GM04503 (cell line): ENCODE measurements at places on chromosomes 13 and 19.

DNA sequence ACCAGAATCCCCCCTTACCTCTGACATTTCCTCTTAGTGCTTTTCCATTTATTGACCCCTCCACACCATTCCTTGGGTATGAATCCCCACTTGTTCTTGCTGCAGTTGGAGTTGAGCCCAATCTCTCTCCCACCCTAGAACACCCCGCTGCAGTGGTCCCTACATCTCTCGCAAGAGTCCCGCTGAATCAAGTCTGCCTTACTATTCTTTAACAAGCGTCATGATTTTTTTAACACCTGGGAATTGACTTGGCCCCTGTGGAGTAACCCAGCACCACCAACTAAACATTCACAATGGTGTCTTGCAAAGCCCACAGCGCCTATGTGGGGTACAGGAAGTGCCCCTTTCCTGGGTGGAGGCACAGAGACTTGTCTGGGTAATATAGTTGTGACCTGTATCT lies 13.2 kb upstream of the ZNF599 start:
- no peak for DNase-seq

- no peak for DNase-seq
These were observed 117.2 kb downstream of the ATP11A start for GRCh38 chr13:112806739-112807652.

DNA sequence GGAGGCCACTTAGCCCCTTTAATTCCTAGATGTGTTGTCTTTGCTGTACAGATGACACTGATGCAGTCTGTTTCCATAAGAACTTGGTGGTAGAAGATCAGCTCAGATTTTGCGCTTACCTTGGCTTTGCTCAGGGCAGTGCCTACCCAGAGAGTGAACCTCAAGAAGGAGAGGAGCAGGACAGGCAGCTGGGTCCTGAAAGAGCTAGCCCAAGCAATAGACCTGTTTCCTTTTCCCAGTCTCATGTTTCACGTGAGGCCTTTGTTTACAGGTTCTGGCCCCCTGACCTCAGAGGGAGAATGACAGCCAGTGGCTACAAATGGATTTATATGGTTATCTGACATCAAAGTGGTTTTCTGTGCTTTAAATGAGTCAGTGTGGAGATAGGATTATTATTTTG lies 40.1 kb downstream of the METTL21C start:
- no peak for DNase-seq

DNA sequence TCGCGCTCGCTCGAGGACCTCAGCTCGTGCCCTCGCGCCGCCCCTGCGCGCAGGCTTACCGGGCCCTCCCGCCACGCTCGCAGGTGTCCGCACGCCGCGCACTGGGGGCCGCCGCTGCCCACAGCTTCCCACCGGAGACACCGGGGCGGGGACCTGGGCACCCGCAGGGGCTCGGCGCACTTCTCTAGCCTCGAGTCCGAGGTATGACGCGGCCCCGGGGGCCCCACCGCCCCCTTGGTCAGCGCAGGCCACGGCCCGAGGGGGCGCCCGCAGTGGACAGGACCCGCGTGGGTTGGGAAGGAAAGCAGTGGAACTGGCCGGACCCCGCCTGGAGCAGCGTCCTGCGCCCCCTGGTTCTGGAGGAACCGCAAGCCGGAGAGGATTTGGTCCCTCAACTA lies 2.1 kb upstream of the GRWD1 start:
- no peak for DNase-seq

- no peak for DNase-seq
These were observed 36.2 kb downstream of the SPATA13 start for GRCh38 chr13:24196593-24197197.

DNA sequence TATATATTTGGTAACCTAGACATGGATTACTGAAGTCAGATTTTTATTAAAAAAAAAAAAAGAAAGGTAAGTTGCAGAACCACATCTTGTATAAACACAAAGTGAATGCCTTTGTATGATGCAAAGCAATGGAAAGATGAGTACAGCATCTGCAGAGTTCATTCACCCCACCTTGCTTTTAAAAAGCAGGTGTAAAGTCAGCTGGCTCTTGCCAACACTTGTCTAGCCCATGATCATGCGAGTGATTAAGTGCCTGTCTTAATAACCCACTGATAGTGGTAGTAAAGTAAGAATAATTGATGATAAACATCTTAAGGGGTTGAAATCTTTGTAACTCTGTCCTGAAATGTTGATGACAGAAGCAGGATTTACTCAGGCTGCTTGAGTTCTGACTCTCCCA lies 710.4 kb downstream of the EFNB2 start:
- DNase-seq: no peak

DNA sequence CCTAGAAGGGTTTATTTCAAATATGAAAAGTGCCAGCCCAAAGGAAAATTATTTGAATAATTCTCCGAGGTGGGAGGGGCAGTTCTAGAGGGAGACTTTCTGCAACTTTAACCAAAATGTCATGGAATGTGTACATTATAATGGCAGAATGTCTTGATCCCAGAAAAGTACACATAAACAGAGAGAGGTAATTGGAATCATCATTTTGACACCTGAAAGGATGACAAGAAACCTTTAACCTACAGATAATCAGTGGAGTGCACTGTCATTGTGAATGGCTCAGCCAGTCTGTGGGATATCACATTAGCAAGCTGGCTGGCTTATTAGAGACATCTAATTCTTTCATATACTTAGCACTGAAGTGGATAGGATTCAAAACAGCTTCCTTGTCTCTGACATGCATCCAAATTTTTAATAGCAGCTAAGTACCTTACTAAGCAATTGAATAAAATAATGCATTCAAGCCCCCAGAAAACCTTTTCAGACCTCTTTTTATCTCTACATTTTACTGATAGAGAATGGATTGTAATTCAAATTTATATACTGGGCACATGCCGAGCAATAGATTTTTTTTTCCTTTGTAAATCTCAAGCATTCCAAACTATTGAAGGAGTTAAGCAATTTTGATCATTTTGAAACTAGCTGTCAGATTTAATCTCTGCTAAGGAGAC lies 468.6 kb downstream of the COG6 start:
- DNase-seq: no peak

DNA sequence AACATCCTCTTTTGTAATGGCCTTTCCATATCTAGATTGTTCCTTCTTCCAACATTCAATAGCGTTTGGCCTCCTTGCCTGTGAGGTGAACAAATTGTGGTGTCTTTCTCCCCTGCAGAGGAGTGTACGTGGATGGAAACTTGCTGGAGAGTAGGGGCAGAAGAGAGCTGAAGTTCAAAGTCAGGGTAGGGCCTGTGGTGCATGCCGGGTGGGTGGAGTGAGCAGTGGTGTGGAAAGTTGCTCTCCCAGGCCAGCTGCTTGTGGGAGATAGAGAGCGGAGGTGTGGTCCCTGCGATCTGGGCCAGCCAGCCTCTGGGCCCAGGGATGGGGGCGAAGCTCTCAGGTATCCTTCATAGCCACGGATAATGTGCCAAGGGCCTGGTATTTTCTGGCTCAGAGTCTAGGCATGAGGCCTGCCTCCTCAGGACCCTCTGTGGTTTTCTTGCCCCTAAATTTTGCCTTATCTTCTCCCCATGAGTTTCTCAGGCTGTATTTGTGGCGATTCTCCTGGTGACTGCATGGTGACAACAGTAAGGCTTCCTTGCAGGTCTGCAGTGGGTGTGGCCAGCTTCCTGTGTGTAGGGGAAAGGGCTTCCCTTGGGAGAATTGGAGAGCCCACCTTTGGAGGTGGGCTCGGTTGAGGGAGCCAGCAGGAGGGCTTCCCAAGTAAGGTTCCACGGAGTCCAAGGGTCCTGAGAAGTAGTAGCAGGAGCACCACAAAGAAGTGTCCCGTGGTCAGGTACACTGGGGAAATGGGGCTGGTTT lies 6.7 kb downstream of the RGCC start:
- DNase-seq: no peak
